GM23248 (cell line): ENCODE measurements at places on chromosomes 12 and 14.

DNA sequence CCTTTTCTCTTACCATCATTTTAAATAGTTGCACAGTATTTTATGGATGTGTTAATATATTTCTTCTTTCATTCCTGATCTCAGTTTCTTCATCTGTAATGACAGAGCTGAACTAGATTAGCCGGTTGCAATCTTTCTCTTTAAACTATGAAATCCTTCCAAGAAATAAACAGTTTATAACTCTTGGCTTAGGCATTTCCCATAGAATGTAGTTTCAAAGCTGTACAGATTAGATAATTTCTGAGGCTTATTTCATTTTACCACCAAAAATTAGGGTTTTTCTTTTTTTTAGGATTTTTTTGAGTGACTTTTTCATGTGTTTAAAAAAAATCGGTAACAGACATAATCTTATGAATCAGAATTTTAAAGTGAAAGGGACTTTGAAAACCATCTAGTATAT, 144.0 kb downstream of the RAD51B start:
- DNase-seq, result no peak

GRCh38 chr12:90757957-90758356, 197.0 kb downstream of the CCER1 start:
- DNase-seq, result no peak

GRCh38 chr14:73254247-73255004, 17.1 kb downstream of the PAPLN start:
- no peak for DNase-seq

- no peak for DNase-seq
These were observed 130.2 kb downstream of the PELI2 start for GRCh38 chr14:56248442-56248841.

GRCh38 chr14:86787717-86788116, 1205.3 kb downstream of the GALC start:
- DNase-seq, result no peak

- no peak for DNase-seq
These were observed 488.8 kb downstream of the BCAT1 start for GRCh38 chr12:24460099-24460498.

DNA sequence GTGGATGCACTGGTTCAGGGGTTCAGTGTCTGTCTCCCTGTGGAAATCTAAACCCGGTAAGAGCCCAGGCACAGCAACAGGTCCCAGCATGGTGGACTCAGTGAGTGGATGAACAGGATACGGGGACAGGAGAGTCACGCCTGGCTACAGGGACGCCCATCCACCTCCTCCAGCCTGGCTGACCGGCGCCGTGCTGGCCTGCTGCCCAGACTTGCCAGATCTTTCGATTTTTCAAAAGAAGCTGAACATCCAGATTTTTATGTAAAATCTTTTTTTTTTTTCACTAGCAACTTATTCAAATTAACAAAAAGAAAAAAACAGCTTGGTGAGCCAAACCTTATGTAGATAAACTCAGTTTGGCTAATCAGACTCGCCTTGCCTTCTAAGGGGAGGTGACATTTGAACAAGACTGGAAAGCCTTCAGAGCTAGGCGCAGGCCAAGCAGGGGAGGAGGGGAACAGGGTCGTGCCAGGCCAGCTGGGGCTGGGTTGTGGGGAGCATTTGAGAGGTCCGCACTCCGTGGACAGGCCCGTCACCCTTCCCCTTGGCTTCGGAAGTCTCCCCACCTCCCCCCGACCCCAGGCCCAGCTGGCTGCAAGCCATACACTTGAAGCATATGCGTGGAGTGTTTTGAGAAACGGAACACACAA, 87.8 kb upstream of the NCOR2 start:
- DNase-seq, result peak; percentile 65

GRCh38 chr12:132445884-132446632, 43.9 kb upstream of the FBRSL1 start:
- peak; percentile 82 for DNase-seq

DNA sequence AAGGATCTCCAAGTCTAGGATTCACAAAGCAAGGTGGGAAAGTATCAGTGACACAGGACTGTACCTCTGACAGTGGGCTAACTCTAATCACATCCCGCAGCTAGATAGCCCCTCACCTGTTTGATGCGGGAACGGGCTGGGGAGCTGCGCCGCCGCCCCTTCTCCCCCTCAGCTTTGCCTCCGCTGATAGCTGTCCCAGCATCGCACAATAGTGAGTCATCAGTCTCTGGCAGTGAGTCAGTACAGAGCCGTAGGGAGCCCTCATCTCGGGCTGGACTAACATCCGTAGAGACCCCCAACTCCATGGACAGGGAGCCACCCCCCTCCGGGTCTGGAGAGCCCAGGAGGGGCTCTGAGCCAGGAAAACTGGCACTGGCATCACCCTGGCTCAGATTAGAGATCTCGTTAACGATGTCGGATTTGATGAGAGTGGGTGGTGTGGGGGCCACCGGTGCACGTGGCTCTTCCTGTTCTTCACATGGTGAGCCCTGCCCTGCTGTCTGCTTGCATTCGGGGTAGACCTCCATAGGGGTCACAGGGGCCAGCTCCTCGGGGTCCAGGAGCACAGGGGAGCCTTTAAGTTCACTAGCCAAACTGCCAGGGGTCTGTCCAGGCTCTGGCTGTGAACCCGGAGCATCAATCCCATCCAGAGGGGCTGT, 10.9 kb downstream of the KMT2D start:
- DNase-seq, result peak; percentile 61

DNA sequence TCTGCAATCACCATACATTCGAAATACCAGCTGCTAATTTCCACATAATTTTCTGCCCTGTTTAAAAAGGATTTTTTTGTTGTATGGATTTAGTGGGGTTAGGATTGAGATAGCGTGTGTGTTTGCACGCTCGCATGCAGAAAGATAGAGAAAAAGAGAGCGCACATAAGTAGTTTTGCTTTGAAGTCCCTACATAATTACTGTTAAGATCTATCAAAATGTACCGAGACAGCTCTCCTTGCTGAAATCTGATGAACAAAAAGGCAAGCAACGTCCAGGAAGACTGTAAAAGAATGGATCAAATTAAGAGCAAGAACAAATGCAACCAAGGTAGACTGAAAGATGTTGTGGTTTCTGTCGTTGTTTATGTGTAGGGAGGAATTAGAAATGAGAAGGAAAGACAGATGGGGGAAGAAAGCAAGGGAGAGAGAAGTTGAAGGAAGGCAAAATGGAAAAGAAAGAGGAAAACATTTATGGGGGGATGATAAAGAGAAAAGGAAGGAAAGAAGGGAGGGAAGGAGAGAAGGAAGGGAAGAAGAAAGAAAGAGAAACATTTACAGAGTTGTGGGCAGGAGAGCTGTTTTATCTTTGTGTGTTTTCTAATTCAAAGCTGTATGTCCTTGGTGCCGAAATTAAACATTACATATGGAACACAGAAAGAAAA, 522.3 kb downstream of the MED13L start:
- no peak for DNase-seq

DNA sequence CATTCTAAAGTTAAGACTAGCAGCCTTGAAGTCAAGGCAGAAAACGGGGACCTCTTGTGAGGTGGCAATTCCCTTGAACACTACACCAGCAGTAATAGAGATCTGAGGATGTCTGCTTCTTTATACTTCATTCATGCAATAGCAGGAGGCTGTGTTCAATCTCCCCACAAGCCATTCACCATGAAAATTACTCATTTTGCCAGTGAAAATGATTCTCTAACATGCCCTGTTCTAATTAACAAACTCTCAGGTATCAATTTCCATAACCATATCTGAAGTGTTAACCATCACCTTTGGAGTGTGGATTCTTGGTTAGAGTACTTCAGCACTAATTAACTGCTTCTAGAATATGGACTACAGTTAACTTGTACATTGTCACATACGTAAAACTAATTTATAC, 3.4 kb upstream of the GLIPR1 start:
- DNase-seq, result no peak

- no peak for DNase-seq
These were observed 902 bp downstream of the ABCD2 start for GRCh38 chr12:39618701-39619100.

GRCh38 chr12:19846574-19846973, 407.3 kb downstream of the AEBP2 start:
- DNase-seq, result peak; percentile 74

DNA sequence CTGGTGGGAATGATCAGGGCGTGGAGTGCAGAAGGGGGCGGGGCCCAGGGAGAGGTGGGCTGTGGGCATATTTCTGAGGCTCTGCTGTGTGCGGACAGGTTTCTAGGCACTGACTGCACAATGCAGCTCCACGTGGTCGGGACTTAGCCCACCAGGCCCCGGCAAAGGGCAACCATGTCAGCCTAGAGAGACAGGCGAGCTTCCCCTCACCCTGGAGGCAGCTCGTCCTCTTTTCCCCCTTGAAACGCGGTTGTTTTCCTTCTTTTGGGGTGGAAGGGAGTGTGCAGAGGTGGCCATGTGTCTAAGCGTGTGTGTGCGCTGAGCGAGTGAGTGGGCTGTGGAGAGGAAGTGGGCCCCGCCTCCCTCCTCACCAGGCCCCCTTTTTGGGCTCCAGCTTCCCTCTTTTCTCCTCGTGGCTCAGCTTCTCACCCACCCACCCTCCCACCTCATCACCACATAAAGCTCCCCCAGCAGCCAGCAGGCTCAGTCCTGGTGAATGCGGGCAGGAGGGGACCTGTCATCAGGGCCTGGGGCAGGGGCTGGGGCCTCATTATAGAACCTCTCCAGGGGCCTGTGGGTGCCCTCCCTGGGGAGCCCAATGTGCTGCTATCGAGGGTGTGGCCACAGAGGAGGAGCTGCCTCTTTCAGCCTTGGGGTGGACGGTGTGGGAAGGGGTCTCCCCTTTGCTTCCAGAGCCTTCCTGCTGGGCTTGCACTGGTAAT, 22.0 kb downstream of the LRTM2 start:
- DNase-seq, result no peak

- no peak for DNase-seq
These were observed 260.5 kb downstream of the C12orf50 start for GRCh38 chr12:87768501-87769287.

GRCh38 chr12:65595016-65595560, 229.2 kb upstream of the HMGA2 start:
- DNase-seq, result no peak

DNA sequence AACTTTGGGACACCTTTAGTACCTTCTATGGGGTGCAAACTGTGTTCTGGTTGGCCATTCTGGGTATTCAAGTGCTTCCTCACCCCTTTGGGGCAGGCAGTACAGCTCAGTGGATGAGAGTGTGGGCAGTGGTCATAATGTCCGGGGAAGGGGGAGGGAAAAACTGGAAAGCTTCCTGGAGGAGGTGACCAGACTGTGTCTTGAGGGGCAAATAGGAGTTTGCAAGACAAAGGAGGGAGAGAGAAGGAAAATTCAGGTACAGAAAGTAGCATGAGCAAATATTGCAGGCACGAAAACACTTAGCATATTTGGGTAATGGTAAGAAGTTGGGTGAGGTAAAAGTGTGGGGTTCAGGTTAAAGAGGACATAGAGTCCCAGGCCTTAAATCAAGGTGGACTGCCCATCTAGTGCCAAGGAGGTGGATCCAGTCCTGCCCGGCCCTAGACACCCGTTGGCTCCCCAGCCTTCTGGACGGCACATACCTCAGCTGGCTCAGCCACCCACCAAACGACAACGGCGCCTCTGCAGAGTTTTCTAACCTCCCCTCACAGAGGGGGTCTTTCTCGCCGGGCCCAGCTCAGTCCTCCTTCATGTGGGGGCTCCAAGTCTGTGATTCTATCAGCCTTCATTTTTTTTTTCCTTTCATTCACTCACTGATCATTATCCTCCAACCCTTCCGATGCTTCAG, 86.4 kb downstream of the DICER1 start:
- DNase-seq, result no peak

DNA sequence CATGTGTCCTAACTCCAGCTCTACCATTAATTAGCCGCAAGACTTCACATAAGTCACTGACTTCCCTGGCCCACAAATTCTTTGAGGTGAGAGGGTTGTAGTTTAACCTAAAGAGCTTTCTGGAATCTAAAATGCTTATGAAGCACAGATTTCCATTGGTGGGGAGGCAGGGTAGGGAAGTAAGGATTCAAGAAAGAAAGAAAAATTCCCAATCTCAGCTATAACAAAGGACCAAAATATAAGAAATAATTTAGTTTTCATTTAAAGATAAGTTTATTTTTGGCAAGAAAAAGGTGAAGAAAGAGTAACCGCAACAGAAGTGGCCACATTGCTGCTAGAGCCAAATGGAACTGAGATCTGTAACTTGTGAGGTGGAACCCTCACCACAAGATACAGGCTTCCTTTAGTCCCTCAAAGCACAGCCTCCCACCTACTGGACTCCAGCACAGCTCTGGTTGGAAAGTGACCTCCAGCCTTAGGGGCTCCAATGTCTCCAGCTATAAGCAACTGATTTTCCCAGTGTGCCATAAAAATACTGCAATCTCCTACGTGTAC, 23.6 kb downstream of the DAD1 start:
- no peak for DNase-seq

- no peak for DNase-seq
These were observed 6.4 kb downstream of the LACRT start for GRCh38 chr12:54628186-54628846.

- DNase-seq, result no peak
These were observed 19.1 kb downstream of the TPCN1 start for GRCh38 chr12:113240395-113240794.

GRCh38 chr14:28138341-28138740, 628.2 kb upstream of the FOXG1 start:
- no peak for DNase-seq

DNA sequence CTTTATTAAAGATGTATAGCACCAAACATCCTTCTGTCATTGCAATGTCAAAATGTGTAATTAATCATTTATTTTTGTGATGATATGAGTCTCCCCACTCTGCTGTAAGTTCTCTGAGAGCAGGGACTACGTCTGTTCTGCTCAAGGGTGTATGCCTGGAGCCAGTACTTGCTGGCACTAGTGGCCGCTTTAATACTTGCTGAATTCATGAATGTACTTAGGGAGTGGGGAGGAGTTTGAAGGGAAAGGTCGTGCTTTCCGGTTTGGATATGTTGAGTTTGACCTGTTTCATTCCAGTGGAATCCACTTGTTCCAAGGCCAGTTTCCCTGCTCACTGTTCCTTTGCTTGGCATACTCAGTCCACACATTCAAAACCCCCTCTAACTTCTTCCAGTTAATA, 1.9 kb upstream of the DCAF5 start:
- peak; percentile 50 for DNase-seq

DNA sequence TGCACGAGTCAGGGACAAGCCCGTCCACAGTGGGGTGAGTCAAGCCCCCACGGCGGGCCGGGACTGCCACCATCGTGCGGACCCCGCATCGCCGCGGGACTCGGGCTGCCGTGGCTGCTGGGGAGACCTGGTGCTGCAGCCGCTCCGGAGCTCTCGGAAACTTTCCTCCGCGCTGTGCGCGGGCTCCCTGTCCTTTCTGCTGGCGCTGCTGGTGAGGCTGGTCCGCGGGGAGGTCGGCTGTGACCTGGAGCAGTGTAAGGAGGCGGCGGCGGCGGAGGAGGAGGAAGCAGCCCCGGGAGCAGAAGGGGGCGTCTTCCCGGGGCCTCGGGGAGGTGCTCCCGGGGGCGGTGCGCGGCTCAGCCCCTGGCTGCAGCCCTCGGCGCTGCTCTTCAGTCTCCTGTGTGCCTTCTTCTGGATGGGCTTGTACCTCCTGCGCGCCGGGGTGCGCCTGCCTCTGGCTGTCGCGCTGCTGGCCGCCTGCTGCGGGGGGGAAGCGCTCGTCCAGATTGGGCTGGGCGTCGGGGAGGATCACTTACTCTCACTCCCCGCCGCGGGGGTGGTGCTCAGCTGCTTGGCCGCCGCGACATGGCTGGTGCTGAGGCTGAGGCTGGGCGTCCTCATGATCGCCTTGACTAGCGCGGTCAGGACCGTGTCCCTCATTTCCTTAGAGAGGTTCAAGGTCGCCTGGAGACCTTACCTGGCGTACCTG, 1.1 kb downstream of the PDE3A start:
- peak; percentile 65 for DNase-seq

- DNase-seq, result peak; percentile 61
These were observed 59.2 kb downstream of the RASSF8 start for GRCh38 chr12:26017484-26018211.

GRCh38 chr12:110280392-110280778, 662 bp upstream of the ATP2A2 start:
- peak; percentile 77 for DNase-seq
